ENCODE measurements at places on chromosomes 6 and 20.

GRCh38 chr6:168526841-168527281, 85.9 kb downstream of the SMOC2 start:
- no peak for DNase-seq

DNA sequence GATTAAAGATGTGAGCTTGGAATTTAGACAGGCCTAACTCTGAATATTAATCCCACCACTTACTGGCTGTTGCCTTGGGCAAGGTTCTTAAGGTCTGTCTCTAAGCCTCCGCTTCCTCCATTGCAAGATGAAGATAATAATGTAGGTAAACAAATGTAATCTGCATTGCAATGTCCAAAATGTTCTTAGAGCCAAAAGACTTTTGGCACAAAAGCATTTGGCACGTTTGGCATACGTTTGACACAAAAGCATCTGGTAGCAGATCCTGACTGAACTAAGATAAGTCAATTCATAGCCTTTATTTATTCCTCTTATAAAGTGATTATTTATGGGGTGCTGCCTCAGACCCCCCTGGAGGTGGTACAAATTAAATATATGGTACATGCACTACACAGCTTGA, 229.9 kb upstream of the STXBP5 start:
- DNase-seq = no peak

DNA sequence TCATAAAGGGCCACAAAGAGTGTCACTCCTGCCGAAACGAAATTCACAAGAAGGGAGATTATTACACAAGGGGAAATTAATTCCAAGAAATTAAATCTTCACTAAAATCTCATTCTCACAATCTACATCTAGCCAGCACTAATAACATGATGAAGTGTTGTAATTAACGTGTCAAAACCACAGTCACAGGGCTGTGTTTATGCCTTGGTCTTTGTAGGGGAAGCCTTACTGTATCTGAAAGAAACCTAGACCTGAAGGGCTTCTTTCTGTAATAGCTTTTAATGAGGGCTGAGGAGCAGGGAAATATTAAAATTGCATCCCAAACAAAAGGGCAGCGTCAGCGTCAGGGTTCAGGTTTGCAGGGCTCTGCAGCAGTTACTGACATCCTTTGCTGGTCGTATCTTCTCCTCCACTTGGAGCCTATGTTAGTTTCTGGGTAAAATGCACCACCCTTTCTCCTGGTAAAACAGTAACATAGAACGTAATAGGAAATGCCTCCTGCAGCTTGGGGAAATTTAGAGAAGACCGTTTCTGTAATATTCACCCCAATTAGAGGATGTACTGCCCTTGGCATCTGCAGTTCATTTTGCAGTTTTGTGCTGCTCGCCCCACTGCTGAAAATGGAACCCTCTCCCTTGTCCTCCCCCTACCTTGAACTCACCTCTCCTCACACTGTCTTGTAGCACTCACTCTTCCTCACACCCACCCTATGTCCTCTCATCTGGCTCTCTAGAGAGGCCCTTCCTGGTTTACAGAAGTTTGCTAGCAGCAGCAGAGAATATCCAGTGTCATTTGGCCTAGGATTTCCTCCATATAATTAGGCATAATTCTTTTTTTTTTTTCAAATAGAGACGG, 109.0 kb upstream of the TRAF3IP2 start:
- no peak for DNase-seq

DNA sequence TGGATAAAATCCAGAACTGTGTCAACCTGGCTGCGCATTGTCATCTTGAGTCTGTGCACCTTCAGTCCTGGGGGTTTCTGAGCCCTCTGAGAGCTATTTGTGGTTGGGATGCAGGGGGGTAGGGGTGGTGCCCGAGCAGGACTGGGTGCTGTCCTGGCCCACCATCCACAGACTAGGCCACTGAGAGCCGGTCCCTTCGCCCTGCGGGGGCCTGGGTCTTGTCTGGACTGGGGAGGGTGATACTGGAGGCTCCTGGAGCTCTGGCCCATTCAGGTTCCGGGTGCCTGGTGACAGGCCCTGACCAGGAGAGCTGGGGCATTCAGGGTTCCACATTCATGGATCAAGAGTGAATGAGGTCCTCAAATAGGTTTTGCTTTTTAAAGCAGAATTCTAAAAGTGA, 20.9 kb downstream of the SPDEF start:
- no peak for DNase-seq

DNA sequence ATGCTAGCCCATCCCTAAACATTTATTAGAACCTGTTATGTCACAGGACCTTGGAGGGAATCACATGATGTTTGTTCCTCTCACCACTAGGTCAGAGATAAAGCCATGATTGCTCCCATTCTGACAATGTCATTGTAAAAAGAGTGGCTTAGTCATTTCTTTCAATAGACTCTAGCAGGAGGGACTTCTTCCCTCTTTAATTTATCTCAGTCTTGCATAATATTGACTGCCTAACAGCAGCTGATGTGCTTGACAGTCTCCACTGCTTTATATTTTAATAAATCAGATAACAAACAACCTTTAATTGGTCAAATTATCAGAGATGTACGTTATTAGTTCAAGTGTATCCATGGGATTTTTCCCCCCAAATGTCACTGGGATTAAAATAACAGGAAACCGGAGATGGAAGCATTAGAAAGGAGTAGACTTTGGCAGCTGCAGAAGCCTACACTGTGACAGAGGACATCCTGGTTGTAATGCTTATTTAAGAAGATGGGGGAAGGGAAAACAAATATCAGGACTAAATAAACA, 39.6 kb downstream of the LAMA4 start:
- DNase-seq = no peak

GRCh38 chr6:21143645-21144044, 449.9 kb upstream of the SOX4 start:
- DNase-seq = no peak

GRCh38 chr6:47083586-47084047, 41.5 kb upstream of the ADGRF1 start:
- DNase-seq = no peak

DNA sequence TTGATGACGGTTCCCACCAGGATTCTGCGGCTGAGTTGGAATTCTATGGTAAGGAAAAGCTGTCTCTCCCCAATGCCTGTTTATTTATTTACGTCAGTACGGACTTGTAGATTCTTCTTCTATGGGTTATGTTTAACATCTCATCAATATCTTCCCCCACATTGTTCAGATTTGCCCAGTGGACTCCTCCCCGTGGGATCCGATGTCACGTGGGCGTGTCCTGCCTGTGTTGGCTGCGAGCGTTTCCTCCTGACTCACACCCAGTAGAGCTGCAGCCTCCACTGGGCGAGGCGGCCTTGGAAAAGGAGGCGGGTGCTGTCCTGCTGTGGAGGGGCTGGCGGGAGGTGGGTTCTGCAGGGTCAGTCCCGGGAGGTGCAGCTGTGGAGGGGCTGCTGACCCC, 46.8 kb upstream of the SLCO4A1 start:
- no peak for DNase-seq

DNA sequence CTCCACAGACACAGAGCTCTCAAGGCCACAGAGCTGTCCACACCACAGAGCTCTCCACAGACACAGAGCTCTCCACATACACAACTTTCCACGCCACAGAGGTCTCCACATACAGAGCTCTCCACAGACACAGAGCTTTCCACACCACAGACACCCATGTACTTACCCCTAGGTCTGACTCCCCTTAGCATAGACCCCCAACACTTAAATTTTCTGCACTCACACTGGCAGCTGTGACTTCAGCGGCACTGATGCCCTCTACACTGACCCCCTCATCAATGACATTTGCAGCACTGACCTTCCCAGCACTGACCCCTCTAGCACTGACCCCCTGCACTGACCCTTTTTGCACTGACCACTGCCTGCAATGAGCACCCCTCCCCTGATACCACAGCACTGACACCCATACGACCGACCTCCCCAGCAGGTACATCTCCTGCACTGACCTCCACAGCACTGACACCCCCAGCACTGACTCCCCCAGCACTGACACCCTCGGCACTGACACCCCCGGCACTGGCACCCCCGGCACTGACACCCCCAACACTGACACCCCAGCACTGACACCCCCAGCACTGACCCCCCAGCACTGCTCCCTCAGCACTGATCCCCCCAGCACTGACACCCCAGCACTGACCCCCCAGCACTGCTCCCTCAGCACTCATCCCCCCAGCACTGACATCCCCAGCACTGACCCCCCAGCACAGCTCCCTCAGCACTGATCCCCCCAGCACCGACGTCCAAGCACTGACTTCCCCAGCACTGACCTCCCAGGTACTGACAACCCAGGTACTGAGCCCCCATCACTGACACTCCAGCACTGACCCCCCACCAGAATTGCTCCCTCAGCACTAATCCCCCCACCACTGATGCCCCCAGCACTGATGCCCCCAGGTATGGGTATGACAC, 56.5 kb downstream of the ERMARD start:
- DNase-seq = no peak

DNA sequence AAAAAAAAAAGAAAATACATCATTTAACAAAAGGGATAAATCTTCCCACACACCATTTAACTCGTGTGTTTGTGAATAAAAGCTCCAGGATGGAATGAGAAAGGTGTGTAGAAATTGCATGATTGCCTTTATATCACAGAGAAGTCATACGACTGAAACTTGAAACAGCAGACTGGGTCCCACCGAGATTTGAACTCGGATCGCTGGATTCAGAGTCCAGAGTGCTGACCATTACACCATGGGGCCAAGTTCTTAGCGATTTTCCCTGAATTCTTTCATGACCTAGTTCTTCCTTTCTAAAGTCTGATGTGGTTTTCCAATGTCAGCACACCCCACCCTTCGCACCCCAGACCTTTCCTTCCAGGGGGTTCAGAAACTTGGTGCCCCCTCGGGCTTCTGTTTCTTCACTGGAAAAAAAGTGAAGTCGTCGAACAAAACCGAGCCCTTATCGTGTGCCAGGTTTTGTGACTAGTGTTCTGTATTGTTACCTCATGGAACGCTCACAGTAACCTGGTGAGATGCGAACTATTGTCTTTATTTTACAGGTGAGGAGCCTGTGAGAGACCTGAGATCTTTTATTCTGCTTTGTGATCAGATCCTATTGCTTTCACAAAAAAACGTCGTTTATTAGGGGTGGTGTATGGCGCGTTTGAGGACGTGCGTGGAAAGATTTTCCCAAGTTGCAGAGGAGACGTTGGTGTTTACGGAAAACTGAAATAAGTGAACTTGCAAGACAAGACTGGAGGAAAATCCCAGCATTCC, 120.8 kb downstream of the OR2B2 start:
- DNase-seq = no peak

- DNase-seq = no peak
Measured at GRCh38 chr20:40673442-40673841, 15.6 kb downstream of the MAFB start.

GRCh38 chr6:44227148-44227793, 3.9 kb downstream of the SLC29A1 start:
- DNase-seq = no peak

GRCh38 chr6:36118550-36119107, 11.7 kb upstream of the MAPK13 start:
- peak; percentile 15 for DNase-seq

GRCh38 chr20:47656318-47656717, 129.0 kb downstream of the SULF2 start:
- DNase-seq = no peak

DNA sequence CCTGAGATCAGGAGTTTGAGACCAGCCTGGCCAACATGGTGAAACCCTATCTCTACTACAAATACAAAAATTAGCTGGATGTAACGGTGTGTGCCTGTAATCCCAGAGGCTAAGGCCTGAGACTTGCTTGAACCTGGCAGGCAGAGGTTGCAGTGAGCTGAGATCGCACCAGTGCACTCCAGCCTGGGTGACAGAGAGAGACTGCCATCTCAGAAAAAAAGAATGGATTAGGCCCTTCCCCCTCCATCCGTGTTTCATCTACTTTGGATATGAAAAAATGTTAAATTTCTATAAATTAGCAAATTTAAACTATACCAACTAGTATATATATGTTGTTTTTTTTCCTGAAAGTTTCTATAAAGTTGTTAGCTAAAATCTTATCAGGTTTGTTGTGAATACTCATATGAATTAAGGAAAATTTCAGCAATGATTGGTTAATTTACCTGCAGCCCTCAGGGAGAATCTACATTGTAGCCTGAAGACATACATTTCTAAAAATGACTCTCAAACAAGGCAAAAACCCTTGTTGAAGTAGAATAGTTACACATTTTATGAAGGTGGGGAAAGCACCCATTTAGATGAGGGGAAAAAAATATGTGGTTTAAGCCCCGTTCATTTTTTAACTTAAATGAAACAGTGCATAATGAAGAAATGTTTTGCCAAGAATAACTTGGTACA, 120.9 kb downstream of the TIAM2 start:
- DNase-seq = no peak

DNA sequence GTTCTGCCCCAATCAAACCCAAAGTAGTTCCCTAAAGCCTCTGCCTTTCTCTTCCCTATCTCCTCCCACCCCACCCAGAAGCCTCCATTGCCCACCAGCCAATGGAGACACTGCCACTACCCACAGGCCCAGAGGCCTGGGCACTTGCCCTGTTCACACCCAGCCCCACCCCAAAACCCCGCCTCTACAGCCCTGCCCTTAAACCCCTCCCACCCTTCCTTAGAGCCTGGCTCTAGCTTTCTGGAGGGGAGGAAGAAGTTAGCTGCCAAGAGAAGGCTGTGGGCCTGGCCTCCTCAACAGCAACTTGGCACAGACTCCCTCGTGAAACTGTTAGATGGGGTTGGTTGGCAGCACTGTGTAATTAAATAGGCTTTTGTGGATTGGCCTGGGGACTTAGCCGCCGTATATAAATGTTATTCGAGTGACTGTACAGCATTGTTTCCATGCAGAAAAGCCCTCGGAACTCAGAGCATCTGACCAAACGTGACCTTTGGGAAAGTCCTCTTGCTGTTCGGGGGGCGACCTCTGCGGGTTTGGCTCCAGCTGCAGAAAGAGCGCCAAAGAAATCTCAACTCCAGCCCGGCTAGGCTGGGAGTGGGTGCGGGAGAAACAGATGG, 31.4 kb downstream of the COL11A2 start:
- DNase-seq = no peak
